SK-MEL-5 (cell line): ENCODE measurements at places on chromosomes 4 and X. TPM values are rescaled to one million over a fixed set of nuclear protein-coding genes. Genes with fewer than 3 reads are reported as not detected.

The HSFX1 gene
- total RNA-seq = 0.74 and 0.85 TPM in 2 replicates

The POF1B gene
- total RNA-seq = 0.08 and 0.21 TPM in 2 replicates

The CENPE gene
- total RNA-seq = 9.7 and 12.4 TPM in 2 replicates

The CCDC160 gene
- total RNA-seq = not detected in 2 replicates

The PARM1 gene
- total RNA-seq = not detected in 2 replicates

The TRIM75 gene
- not detected in 2 replicates for total RNA-seq

The NKX1-1 gene
- total RNA-seq = not detected in 2 replicates

The SASH3 gene
- total RNA-seq = not detected in 2 replicates

The AR gene
- total RNA-seq = 0.21 and 0.67 TPM in 2 replicates

The SMIM10 gene
- total RNA-seq = 0.26 and 1.3 TPM in 2 replicates

The DMRTC1B gene
- total RNA-seq = not detected in 2 replicates

The GABRQ gene
- total RNA-seq = not detected in 2 replicates

The SRPX2 gene
- total RNA-seq = 0.72 and 1.6 TPM in 2 replicates

The UGT2B10 gene
- not detected in 2 replicates for total RNA-seq

The PLAC8 gene
- not detected in 2 replicates for total RNA-seq

The STARD8 gene
- total RNA-seq = 0.34 and 0.48 TPM in 2 replicates

The MAGEA3 gene
- total RNA-seq = 252 TPM in 2 replicates

The GPC3 gene
- 0.16 TPM in 1 of 2 replicates, not detected in the other for total RNA-seq

The RRH gene
- not detected in 2 replicates for total RNA-seq

The PDZD4 gene
- 14.6 and 15.2 TPM in 2 replicates for total RNA-seq

The GRID2 gene
- not detected in 2 replicates for total RNA-seq

The CYBB gene
- total RNA-seq = 0.11 TPM in 2 replicates

The TDO2 gene
- 0.29 and 0.45 TPM in 2 replicates for total RNA-seq

The RHOXF1 gene
- not detected in 2 replicates for total RNA-seq

The TMEM271 gene
- not detected in 2 replicates for total RNA-seq

The IL21 gene
- not detected in 2 replicates for total RNA-seq

The TRAM1L1 gene
- 1.7 and 2.8 TPM in 2 replicates for total RNA-seq
